ENCODE measurements at places on chromosomes 5 and 9. TPM values are rescaled to one million over a fixed set of nuclear protein-coding genes. Genes with fewer than 3 reads are reported as not detected.

The ACTBL2 gene
- total RNA-seq = not detected

- no peak overlapping the region for H3K4me3 ChIP-seq
- no peaks in the 10 kb centered on the region for H3K36me3 ChIP-seq
- peak; percentile 84 for DNase-seq
- H3K27ac ChIP-seq = peak overlapping the region; percentile 44
Measured at GRCh38 chr5:159913501-159913900, 2.8 kb upstream of the ADRA1B start.

GRCh38 chr5:179880848-179881590 is 22.4 kb upstream of the MRNIP start:
- peak; percentile 27 for DNase-seq
- H3K4me1 ChIP-seq = no peaks in the 10 kb centered on the region
- peaks cover 48% of the 10 kb centered on the region for H3K36me3 ChIP-seq
- H3K27me3 ChIP-seq = no peaks in the 10 kb centered on the region
- H3K4me3 ChIP-seq = no peak overlapping the region
- H3K27ac ChIP-seq = no peak overlapping the region

DNA sequence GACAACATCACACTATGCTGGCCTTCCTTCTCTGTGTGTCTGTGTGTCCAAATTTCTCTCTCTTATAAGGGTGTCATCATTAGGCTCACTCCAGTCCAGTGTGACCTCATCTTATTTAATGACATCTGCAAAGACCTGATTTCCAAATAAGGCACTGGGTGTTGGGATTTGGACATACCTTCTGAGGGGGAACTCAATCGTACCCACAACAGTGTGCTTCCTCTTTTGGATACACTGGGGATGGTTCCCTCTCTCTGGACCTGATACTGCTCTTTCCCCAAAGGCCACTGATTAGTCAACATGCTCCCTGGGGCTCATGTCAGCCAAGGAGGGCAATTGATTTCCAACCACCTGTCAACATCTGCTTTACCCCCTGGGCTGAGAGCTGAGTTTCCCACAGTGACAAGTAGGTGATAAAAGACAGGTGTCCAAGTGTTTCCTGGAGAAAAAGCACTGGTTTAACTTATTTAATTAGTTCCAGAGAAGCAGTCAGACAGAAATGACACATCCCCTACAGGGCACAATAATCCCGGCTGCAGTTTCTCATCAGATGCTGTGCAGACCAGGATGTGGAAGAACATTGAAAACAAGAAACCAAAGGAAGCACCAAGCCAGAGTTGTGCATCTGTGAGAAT is 17.8 kb upstream of the CEP72 start:
- H3K4me1 ChIP-seq = no peaks in the 10 kb centered on the region
- H3K36me3 ChIP-seq = no peaks in the 10 kb centered on the region
- H3K27me3 ChIP-seq = peaks cover 78% of the 10 kb centered on the region
- no peak overlapping the region for H3K27ac ChIP-seq

GRCh38 chr9:73131461-73131860 is 20.2 kb upstream of the ANXA1 start:
- peak overlapping the region; percentile 85 for H3K27ac ChIP-seq
- no peaks in the 10 kb centered on the region for H3K36me3 ChIP-seq
- peaks cover 13% of the 10 kb centered on the region for H3K4me1 ChIP-seq

The AJM1 gene
- 0.88 TPM for total RNA-seq

- H3K4me1 ChIP-seq = peaks cover 41% of the 10 kb centered on the region
- DNase-seq = peak; percentile 82
- H3K36me3 ChIP-seq = peaks cover 55% of the 10 kb centered on the region
- H3K27ac ChIP-seq = peak overlapping the region; percentile 55
Measured at GRCh38 chr5:151150471-151151262, 6.9 kb downstream of the ANXA6 start.

- peak overlapping the region; percentile 11 for H3K27ac ChIP-seq
- no peaks in the 10 kb centered on the region for H3K27me3 ChIP-seq
- DNase-seq = no peak
- no peaks in the 10 kb centered on the region for H3K36me3 ChIP-seq
- no peak overlapping the region for H3K4me3 ChIP-seq
- peaks cover 49% of the 10 kb centered on the region for H3K4me1 ChIP-seq
Measured at GRCh38 chr5:137218896-137219295, 280.2 kb downstream of the SPOCK1 start.

The PCDHA1 gene
- total RNA-seq = not detected

DNA sequence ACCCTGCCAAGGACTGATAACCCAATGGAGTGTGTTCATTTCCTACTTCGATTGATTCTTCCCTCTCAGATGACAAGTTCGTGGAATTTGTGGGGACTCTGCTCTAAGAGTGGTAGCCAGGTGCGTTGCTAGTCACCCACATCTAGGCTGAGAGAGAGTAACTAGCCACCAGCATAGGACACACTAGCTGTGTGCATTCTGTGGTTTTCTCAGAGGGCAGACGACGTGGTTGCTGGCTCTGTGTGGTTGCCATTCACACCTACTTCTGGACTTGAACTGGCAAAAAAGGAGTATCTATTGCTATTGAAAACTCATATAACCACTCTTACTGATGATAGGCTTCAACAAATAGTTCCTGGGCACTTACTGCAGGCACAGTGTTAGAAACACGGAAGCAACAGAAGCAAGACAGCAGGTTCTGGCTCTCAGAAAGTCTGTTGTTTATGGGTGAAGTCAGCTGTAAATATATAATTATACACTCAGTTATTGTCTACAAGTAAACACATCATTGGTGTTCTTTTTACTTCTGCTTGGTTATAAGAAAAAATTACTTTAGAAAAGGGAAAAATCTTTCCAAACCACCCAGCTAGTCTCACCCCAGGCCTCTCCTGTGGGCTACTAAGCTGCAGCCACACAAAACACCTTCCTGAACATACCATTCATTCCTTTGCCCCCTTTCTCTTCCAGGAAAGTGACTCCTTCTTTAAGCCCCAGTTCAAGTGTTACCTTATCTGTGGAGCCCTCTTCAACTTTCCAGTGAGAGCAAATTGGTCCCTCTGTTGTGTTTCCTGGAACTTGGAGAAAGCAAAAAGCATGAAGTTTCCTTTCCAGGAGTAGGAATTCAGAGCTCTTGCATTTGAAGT is 151.1 kb upstream of the HAPLN1 start:
- no peak overlapping the region for H3K4me3 ChIP-seq
- no peaks in the 10 kb centered on the region for H3K36me3 ChIP-seq
- no peaks in the 10 kb centered on the region for H3K27me3 ChIP-seq
- no peaks in the 10 kb centered on the region for H3K4me1 ChIP-seq
- H3K27ac ChIP-seq = no peak overlapping the region

The MLANA gene
- under 0.01 TPM for total RNA-seq

DNA sequence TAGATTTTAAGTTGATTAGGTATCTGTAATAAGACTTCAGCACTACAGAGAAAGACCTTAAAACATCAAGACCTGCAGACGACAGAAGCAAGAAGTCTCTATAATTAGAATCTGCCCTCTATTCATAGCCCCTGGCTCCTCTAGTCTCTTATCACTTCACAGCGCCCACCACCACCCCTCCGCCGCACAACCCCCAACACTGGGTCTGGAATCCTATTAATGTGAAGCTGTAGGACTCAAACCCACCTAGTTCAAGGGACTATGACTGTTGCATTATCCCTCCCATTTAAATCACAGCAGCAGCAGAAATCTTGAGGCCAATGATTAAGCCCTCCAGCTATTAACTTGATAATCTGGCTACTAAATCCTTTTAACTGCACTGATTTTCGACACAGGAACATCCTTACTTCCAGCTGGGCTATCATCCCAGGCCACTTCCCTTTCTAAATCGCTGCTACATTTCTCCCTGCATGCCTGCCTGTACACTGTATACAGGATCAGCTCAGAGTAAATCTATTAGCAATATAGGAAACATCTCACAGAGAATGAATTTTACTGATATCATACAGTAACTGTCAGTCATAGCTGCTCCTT is 159.5 kb upstream of the GRAMD2B start:
- no peak overlapping the region for H3K4me3 ChIP-seq
- no peak overlapping the region for H3K27ac ChIP-seq
- H3K4me1 ChIP-seq = no peaks in the 10 kb centered on the region
- no peak for DNase-seq
- no peaks in the 10 kb centered on the region for H3K27me3 ChIP-seq

The GPR150 gene
- total RNA-seq = 0.29 TPM

The HABP4 gene
- total RNA-seq = 12.7 TPM

DNA sequence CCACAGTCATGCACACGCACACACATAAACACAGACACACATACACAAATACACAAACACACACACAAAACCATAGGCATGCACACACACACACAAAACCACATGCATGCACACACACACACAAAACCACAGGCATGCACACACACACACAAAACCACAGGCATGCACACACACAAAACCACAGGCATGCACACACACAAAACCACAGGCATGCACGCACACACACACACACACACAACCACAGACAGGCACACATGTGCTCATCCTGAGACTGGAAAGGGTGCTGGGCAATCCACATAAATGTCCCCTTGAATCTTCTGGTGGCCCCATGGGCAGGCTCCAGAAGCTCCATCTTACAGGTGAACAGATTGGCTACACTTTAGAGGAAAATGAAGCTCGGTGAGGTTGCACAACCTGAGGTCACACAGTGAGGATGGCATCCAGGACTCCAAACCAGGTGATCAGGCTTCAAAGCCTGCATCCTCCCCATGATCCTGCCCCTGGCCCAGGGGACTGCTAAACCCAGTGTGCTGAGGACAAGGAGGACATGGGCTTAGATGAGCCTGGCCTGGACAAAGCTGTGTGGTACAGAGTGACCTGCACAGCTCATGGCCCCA is 144.8 kb downstream of the GADD45G start:
- DNase-seq = no peak
- H3K4me1 ChIP-seq = no peaks in the 10 kb centered on the region
- H3K27ac ChIP-seq = no peak overlapping the region
- H3K4me3 ChIP-seq = no peak overlapping the region

- no peaks in the 10 kb centered on the region for H3K27me3 ChIP-seq
- no peaks in the 10 kb centered on the region for H3K36me3 ChIP-seq
Measured at GRCh38 chr5:59266410-59266809, 627.1 kb downstream of the PDE4D start.

- H3K27me3 ChIP-seq = no peaks in the 10 kb centered on the region
- H3K36me3 ChIP-seq = peaks cover 21% of the 10 kb centered on the region
- H3K4me1 ChIP-seq = peaks cover 6% of the 10 kb centered on the region
Measured at GRCh38 chr9:35044071-35044470, 28.4 kb downstream of the VCP start.

The ELOVL7 gene
- under 0.01 TPM for total RNA-seq

- peak overlapping the region; percentile 96 for H3K4me3 ChIP-seq
- H3K27ac ChIP-seq = peak overlapping the region; percentile 97
- peak; percentile 58 for DNase-seq
- H3K27me3 ChIP-seq = no peaks in the 10 kb centered on the region
- H3K4me1 ChIP-seq = peaks cover 26% of the 10 kb centered on the region
Measured at GRCh38 chr5:134177369-134178095, 782 bp upstream of the SKP1 start.

The SPINK4 gene
- total RNA-seq = not detected

DNA sequence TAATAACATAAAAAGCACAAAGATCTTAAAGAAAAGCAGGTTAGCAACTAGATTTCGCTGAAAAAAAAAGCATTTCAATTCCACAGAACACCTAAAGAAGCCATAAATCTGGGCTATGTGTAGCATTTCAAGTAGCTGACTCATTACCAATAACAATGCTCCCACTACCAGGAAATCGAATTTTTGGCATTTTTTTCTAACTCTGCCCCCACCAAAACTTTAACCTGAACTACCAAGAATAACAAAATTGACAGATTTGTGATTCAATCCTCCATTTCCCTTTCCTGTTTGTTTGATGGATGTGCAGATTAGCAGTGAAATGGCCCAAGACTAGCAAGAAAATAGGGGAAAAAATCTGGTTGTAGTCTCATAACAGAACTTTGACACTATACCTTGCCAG is 180.2 kb downstream of the RASEF start:
- H3K27me3 ChIP-seq = no peaks in the 10 kb centered on the region
- no peak overlapping the region for H3K4me3 ChIP-seq
- no peaks in the 10 kb centered on the region for H3K4me1 ChIP-seq
- no peak overlapping the region for H3K27ac ChIP-seq

The PHYHD1 gene
- total RNA-seq = 7.6 TPM

- H3K27ac ChIP-seq = no peak overlapping the region
- H3K36me3 ChIP-seq = no peaks in the 10 kb centered on the region
- no peak for DNase-seq
- H3K4me3 ChIP-seq = no peak overlapping the region
Measured at GRCh38 chr9:120944434-120944843, 17.8 kb upstream of the TRAF1 start.

GRCh38 chr5:135169753-135170152 is 135.7 kb upstream of the PITX1 start:
- no peak overlapping the region for H3K27ac ChIP-seq
- H3K27me3 ChIP-seq = peaks cover 45% of the 10 kb centered on the region
- no peaks in the 10 kb centered on the region for H3K4me1 ChIP-seq
- no peaks in the 10 kb centered on the region for H3K36me3 ChIP-seq
- no peak for DNase-seq

DNA sequence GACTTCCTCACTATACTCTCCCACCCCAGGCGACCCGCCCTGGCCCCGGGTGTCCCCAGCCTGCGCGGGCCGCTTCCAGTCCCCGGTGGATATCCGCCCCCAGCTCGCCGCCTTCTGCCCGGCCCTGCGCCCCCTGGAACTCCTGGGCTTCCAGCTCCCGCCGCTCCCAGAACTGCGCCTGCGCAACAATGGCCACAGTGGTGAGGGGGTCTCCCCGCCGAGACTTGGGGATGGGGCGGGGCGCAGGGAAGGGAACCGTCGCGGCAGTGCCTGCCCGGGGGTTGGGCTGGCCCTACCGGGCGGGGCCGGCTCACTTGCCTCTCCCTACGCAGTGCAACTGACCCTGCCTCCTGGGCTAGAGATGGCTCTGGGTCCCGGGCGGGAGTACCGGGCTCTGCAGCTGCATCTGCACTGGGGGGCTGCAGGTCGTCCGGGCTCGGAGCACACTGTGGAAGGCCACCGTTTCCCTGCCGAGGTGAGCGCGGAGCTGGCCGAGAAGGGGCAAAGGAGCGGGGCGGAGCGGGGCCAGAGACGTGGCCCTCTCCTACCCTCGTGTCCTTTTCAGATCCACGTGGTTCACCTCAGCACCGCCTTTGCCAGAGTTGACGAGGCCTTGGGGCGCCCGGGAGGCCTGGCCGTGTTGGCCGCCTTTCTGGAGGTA is 2.1 kb downstream of the CA9 start:
- H3K4me1 ChIP-seq = no peaks in the 10 kb centered on the region
- H3K4me3 ChIP-seq = peak overlapping the region; percentile 68
- no peak overlapping the region for H3K27ac ChIP-seq

GRCh38 chr5:172793577-172794488 is 22.8 kb upstream of the DUSP1 start:
- no peak for DNase-seq
- no peaks in the 10 kb centered on the region for H3K27me3 ChIP-seq
- peak overlapping the region; percentile 93 for H3K27ac ChIP-seq
- no peak overlapping the region for H3K4me3 ChIP-seq
- H3K4me1 ChIP-seq = peaks cover 65% of the 10 kb centered on the region

- peak; percentile 92 for DNase-seq
- no peaks in the 10 kb centered on the region for H3K27me3 ChIP-seq
- peaks cover 66% of the 10 kb centered on the region for H3K36me3 ChIP-seq
- H3K4me3 ChIP-seq = no peak overlapping the region
- H3K27ac ChIP-seq = no peak overlapping the region
Measured at GRCh38 chr5:132272311-132273210, 15.1 kb downstream of the PDLIM4 start.

The HAVCR1 gene
- total RNA-seq = 0.36 TPM

- H3K4me1 ChIP-seq = no peaks in the 10 kb centered on the region
Measured at GRCh38 chr5:16061163-16061562, 118.4 kb downstream of the MARCHF11 start.

Measured in osteoblast (primary cell).